NCI-H1092 treated with DMSO at 0.1 percent for 48 hours (cell line): ENCODE measurements at places on chromosomes 11 and 22.

GRCh38 chr11:83809274-83809673 lies 523.1 kb upstream of the CCDC90B start:
- no peak for DNase-seq

- DNase-seq = no peak
These were observed 35.4 kb downstream of the NFAM1 start for GRCh38 chr22:42396621-42397331.

DNA sequence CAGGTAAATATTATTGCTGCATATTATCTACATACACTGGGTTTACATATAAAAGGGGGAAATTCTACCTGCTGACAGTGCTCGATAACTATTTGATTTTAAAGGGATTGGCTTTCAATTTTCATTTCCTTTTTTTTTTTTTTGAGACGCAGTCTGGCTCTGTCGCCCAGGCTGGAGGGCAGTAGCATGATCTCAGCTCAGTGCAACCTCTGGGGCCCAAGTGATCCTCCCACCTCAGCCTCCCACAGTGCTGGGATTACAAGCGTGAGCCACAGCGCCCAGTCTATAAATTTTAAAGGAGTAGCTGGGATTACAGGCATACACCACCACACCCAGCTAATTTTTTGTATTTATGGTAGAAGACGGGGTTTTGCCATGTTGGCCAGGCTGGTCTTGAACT lies 3.2 kb upstream of the PCF11 start:
- DNase-seq = no peak

DNA sequence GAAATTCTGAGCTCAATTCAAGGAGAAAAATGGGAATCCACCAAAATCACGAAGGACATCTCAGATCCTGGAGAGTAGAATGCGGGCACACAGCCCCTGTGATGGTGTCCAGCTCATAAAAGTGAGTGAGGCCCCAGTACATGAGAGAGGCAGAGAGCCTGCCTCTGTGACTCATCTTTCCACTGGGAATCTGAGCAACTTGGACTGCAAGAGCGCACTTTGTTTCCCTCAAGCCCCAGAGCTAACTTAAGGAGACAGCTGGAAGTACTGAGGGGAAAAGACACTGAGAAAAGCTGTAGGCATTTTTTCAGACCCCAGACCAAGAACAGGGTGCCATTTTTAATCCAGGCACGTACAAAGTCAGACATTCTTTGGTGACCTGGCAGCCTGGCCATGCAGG lies 273.7 kb downstream of the C11orf87 start:
- DNase-seq = no peak

DNA sequence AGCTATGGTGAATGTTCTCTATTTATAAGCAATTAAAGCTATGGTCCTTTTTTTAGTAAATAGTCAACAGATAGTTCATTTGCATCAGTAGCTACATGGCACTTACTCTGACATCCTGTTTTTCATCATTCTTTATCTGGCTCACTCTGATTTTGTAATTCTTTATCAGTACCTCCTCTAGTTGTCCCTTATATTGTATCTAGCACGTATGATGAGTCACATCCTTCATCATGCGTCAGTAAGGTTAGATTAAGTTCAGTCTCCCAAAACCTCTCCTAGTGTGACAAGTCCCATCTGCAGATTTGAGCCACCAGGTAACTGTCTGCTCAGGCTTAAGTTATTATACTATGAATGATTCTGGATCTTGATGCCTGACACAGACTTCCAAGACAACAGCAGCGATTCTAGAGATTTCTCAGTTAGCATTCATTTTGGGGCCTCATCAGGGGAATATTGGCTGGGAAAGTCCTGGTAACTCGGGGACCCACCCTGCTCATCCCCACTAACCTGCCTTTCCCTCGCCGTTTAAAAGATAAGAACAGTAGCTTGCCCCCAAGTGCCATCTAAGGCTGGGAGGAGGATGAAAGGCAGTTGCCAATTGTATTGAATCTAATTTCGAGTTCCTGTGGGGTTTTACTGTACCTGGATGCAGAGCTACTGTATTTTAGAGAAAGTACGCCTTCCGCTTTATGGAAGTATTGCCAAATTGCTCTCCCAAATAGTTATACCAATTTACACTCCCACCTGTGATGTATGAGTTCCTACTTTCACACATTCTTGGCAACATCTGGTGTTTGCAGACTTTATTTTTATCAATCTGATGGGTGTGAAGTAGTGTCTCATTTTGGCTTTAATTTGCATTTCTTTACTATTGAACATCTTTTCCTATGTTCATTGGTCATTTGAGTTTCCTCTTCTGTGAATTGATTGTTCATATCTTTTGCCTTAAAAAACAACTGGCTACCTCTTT lies 55.9 kb downstream of the ZC3H12C start:
- no peak for DNase-seq

DNA sequence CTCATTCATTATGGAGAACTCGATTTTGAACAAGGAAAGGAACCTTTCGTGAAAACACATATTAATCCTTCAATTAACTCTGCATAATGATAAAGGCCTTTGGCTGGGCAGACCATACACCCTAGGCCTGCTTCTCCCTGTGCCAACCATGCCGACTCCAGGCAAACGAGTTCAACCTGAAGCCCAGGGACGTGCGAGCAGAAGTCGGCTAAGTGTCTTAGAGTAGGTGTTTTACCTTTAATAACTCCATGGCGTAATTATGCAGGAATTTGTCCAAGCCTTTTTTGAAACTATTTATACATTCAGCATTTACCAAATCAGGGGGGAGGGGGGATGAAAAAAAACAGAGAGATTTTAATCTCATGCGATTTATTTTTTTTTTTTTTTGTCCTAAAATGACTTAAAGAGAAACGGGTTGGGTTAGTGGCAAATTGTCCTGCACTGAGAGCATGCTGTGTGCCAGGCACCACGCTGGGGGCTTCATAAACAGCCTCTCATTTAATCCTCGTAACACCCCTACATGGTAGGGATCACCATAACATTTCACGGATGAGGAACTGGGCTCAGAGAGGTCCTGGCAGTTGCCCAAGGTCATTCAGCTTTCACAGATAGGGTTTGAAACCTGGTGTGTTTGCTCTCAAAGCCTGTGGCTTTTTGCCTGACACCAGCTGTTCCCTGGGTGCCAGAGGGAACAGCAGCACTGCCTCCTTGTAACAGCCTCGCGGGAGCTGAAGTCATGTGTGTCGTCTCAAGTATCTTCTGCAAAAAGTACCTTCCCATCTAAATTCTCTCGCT lies 423.9 kb downstream of the MN1 start:
- peak; percentile 94 for DNase-seq

DNA sequence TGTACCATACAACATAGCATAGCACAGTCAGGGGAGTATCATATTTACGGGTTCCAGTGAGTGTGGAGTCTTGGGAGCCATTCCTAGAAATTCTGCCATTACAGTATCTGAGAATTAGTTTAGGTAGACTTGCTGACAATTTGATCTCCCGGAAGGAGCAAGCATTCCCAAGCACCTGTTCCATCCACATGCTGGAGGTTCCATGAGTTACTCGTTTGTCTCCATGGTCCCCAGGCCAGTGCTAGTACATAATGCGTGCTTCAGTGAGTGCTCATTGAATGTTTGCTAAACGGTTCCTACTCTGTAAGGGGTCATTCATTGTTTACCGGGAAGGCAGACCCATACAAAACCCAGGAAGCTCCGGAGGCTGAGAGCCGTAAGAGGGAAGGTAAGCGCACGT lies 27.4 kb upstream of the MYOD1 start:
- DNase-seq = no peak

DNA sequence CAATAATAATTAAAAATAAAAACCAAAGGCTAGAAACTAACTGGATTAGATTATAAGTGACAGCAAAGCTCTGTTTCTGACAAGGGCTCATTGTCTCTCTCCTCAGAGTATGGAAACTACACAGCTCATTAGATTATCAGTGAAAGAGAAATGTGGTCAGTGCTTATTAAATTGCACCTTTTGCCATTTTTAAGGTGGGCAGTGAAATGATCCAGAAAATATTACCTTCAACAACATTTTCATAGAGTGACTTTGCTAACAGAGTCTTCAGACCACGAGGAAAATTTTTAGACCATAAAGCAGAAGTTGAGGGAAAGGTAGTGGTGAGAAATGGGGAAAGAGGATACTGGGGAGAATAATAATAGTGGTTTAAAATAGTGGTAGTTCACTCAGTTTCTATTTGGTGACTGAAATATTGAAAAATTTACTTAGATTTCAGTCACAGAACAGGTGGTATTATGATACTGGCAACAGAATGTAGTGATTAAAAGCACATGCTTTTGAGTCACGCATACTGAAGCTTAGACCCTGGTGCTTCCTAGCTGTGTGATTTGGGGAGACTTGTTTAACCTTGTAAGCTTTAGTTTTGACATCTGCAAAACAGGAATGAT lies 684.0 kb upstream of the CCDC90B start:
- DNase-seq = no peak

DNA sequence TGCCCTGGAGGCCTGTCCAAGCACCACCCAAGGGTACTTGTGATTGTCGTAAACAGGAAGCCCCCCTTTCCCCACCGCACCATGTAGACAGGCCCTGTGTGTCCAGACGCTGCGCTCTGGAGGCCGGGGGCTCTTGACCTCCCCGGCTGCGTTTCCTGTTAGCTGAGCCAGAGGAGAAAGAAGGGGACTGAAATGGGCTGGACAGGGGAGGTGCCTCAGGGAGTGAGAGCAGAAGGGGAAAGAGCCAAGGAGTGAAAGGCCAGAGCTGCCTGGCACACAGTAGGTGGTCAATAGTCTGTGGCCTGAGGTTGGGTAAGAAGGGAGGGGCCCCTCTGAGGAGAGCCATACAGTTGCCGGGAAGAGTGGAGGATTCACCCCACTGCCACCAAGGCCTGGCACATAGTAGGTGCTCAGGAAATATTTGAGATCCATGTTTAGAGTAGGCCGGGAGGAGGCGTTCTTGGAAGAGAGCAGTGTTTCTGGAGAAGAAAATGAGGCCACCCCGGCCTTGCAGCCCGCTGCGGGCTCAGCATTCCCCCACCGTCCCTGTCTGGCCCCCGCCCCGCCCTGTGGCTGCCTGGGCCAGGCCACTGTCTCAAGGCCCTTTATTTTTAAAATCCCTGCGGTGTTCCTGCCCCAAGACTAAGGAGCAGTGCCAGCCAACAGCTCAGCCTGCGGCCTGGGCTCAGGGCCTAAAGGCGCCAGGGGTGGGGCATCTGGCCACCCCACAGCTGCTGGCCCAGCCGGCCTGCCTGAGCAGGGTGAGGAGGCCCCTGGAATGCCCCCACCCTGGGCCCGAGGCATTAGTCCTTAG lies 13.6 kb upstream of the CDC42EP1 start:
- no peak for DNase-seq

GRCh38 chr11:64710418-64711137 lies 12.4 kb downstream of the NRXN2 start:
- no peak for DNase-seq

DNA sequence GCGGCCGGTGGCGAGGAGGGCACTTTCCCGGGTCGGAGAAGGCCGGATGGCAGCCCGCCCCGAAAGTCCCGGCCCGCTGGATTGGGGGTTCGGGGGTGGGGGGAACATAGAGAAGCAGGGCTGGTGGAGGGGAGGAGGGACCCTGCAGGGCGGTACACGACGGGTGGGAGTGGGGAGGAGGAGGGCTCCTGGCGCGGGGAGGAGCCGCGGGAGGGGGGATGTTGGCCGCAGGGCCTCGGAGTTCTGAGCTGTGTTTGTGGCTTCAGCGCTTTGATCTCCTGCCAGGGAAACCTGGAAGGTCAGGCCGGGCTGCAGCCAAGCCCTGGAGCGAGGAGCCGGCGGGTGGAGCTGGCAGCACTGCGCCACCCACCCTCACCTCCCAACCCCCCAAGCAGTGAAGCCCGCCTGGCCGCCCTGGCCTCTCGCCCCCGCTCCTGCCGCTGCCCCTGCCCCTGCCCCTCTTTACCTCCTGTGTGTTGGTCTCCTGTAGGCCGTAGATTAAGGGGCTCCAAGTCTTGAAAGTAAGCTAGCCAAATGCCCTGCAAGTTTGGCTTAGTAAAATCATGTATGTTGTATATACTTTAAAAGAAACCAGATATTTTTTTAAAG lies 30.9 kb downstream of the C22orf31 start:
- DNase-seq = peak; percentile 73

GRCh38 chr11:118607401-118608359 lies at the start of gene PHLDB1:
Gene PHLDB1, plus strand, starts transcription at chr11:118607615. Its CDS starts 6,222 bp downstream, at chr11:118613837.
- peak; percentile 13 for DNase-seq

DNA sequence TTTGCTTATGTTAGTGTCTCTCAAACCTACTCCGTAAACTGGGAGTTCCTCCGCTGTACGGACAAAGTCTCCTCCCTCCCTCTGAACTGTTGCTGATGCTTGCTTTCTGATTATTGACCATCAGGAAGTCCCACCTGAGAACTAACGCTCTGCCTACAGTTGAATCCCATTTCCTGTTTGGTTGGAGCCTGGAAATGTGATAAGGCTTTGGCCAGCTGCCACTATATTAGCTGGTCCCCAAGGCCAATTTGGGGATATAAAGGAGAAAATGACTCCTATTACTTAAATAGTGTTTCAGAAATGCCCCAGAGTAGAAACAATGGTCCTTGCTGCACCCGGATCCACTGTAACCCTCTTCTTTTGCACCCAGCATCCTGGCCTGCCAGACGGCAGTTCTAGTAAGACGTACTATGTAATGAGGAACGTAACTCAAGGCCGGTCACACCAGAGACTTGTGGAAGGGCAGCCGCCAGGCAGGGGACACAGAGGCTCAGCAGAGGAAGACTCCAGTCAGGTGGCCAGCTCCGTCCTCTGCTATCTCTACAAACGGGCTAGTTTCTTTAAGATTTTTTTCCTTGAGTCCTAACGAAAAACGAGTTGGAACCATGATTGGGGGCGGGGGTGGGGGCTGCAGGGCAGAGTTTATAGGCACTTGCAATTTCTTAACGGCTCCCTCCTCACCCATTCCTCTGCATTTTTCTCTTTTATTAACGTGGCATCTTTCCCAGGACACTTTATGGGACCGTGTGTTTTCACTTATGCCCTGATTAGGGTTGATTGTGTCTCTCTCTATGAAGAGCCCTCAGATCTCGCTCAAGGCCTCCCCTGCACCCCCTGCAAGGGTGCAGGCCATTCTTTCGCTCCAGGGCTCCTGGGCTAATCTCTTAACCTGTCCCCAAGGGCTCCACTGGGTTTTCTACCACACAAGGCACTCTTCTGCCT lies 72.8 kb upstream of the CDON start:
- DNase-seq = peak; percentile 69

DNA sequence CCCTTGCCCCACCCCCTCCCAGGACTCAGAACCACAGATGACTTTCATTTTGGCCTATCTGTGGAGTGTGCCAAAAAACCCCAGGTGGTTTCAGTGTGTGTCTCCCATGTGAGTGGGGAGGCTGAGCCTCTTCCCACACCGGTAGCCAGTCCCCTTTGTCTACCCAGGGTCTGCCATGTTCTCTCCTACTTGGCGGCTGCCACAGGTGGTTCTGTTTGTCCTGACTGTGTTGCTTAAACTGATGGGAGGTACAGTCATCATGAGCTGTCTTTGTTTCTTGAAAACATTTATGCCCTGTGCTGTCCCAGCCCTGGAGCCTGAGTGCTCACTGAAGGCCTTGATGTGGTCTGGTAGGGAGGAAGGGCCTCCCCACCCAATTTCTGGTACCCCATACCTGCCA lies 39.7 kb upstream of the SUSD2 start:
- DNase-seq = no peak

- DNase-seq = no peak
These were observed 75.3 kb downstream of the CD44 start for GRCh38 chr11:35214226-35214770.

DNA sequence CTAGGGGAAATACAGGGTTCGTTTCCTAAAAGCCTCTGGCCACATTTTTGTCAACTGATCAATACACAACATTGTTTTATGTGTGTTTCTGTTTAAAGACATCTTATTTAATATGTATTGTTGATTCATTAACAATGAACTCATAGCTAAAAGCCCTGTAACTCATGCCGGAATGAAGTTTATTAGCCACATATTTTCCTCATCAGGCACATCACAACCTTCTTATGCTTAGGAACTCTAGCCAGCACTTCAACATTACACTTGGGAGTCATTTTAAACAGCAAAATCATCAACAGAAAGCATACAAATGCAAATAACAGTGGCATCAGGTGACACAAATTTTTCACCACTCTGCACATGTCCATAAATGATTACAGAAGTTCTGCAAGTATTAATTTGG lies 15.1 kb upstream of the BLID start:
- DNase-seq = no peak
